Stimulated activated naive B cell treated with anti-CD40 and anti-IgM and Interleukin-4, amounts not matched to agents 10 μg/mL and 1 μg/mL and 100 μg/mL, for 72 hours (primary cell): ENCODE measurements at places on chromosomes 12 and 14.

DNA sequence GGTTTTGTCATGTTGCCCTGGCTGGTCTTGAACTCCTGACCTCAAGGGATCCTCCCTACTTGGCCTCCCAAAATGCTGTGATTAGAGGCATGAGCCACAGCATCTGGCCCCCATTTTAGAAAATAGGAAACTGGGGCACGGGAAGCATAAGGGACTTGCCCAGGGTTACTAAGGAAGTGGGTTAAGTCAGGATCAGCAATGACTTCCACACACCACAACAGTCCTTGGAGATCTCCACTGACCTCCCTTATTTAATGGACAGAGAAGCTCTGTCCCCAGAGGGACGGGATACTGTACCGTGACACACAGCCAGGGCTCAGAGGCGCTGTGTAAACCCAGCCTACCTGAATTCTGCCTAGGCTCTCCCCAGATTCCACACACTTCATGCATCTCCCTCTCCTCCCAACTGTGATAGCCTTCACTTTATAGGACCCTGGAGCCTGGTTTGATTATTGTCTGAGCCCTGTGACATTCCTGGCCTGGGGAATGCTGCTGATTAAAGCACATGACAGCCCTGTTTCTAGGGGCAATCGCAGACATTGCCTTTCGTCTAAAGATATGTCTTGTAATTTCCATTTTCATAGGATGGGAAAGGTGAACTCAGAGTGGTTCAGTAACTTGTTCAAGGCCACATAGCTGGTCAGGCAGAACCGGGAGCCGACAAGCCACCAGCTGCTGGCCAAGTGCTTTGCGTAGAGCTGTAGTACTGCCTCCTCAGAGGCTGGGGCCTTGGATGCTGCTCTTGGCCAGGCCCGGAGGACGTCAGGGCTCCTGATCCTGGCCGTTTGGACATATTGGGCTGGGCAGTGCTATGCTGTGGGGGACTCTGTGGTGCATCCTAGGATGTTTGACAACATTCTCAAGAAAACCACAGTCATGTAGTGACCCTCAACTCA lies 20.8 kb downstream of the SERPINA1 start:
- no peak for DNase-seq

DNA sequence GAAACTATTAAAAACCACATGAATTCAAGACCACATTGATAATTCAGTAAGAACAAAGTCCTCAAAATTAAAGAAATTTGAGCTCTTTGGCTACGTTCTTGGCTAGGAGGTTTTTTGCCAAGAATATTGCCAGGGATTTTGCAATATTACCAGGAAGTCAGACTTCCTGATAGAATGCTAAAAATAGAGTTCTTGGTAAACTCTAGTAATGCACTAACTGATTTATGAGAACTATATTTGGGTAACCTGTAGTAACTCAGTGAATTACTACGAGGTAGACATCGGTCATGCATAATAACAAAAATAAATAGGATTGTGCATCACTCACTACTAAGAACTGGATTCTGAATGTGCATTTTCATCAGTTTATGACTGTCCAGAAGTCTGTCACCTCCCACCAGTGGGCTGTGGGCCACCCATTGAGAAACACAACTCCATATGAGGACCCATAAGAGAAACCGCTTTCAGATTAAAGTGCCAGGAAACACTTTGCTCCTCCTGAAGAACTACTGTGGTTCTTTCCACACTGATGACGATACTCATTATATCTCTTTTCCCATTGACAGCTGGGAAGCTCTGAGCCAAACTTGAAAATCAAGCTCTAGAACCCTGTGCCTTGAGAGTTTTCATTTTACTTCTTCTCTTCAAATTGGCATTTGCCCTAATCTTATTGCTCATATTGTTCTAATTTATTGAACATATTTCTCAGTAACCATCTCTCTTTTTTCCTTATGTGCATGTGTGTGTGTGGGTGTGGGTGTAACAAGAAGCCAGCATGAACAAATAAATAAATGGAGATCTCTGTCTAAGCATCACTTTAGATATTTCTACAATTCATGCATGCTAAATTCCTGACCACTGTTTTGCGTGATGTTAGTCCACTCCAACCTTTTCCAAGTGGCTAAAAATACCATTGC lies 116.6 kb downstream of the BCL11B start:
- DNase-seq = no peak

DNA sequence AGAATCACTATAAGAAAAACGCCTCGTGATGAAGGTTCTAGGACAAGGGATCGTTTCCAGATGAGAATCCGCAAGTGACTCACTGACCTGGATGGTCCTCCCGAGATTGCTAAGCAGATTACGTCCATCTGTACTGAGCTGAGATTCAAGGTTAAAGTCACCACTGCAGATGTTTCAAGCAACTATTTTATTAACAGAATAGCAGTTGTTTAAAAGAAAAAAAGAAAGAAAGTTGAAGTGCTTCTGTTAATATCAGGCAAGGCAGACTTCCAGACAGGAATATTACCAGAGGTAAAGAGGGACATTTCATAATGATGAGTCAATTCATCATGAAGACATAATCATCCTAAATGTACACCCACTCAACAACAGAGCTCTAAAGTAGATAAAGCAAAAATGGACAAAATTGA lies 17.9 kb downstream of the PXN start:
- no peak for DNase-seq

DNA sequence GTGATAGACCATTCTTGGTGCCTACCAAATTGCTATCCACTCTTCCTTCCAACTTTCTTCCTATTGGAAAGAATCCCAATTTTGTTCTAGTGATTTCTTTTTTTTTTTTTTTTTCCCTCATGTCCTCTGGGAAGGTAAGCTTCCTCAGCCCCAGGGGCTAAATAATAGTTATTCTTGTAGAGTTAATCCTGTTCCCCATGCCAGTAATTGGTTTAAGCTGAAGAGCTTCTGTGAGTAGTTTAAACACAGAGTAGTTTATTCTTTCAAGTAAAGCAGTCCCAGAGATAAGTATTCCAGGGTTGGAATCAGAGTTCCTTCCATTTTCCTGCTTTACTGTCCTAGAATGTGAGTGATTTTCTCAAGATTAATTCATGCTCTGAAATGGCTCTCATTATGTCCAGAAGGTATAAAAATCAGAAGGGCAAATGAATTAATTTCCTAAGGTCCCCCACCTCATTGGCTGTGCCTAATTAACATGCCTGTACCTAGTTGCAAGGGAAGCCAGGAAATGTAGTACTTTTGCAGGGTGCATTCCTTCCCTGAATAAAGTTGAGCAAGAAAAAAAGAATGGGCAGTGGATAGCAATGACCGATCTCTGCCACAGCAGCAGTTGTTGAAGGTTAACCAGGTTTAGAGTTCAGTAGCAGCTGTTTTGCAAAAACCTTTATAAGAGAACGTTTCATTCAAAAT lies 97.8 kb downstream of the PLEKHA5 start:
- no peak for DNase-seq

DNA sequence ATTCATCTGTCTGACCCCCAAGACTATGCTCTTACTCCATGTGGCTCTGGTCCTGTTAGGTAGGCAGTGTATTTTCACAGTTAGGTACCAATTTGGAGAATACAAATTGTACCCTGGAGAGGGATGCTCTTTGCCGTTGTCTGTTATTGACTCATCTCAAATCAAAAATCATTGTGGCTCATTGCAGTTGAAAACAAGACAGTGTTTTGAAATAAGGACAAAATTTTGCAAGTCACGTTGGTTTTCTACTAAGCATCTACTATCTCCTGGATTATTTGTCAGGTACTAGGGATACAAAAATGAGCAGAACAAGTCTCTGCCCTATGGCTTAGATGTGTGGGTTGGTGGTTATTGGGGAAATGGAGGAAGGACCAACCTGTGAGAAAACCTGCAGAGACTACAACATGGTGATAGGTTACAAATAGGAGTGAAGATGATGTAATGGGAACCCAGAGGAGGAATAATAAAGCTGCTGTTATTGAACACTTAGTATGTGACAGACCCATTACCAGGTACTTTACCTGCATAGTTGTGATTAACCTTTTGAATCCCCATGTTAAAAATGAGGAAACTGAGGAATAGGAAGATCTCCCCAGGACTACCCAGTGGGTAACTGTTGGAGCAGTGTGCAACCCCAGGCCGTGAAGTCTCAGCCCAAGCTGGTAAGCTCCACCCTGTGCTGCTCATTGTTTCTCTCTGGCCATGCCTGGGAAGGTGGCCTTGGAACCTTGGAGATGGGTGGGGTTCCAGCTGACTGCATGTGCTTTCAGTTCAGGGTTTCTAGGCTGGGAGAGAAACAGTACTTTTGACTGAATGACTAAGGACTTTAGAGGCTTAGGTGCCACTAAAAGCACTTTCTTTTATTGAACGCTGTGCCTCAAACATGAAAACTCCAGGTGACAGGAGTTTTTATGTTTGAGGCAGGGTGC lies 72.9 kb upstream of the SRSF5 start:
- no peak for DNase-seq

DNA sequence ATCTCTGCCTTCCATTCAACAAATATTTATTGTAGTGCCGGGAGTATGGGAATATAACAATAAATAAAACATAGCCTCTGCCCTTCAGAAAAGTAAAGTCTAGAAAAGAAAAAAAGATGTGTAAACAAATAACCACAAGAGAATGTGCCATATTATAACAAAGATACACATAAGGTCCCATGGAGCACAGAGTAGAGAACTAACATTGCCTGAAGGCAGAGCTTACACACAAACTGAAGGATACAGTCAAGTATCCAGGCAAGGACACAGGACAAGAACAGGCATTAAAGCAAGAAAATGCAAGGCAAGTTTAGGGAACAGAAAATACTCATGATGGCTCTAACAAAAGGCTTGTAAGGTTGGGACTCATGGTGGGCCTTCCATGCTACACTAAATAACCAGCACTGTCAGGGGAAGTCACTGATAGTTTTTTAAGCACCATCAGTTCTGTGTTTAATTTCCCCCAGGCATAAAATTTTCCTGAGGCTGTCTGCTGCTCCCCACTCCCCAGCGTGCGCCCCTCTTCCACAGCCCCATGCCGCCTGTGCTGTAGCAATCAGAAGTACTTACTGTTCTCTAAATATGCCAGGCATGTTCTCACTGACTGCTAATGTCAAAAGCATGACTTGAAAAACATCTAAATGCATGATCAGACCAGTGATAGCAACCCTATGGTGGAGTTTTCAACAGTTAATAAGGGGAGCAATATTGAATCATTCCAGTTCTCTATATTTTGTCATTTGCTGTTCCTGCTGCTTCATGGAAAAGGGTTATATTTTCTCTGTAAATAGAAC lies 77.8 kb downstream of the ANKS1B start:
- DNase-seq = no peak

GRCh38 chr14:84225268-84225667 lies 1304.7 kb upstream of the FLRT2 start:
- DNase-seq = no peak

- no peak for DNase-seq
Observed at GRCh38 chr14:53213761-53214160, 60.6 kb upstream of the DDHD1 start.

GRCh38 chr14:105201156-105201924 lies 20.2 kb upstream of the NUDT14 start:
- no peak for DNase-seq

DNA sequence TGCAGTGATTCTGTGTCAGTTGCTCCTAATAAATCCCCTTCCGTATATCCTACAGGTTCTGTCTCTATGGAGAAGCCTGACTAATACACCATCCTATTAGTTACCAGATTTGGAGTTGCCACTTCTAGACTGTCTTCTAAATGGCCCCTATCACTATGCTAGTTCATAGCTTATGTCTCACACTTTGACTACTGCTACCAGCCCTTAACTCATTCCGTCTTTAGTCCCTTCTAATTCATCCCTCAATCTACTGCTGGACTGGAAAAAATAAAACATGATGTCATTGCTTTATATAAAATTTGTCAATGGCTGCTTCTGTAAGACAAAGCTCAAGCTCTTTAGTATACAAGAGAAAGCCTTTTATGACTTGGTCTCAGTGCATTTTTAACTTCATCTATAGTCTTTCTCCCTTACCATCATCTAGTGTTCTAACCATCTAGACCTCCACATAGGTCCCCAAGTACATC lies 99.5 kb downstream of the PPP1R12A start:
- no peak for DNase-seq

- no peak for DNase-seq
Observed at GRCh38 chr12:85516667-85517325, 236.8 kb downstream of the ALX1 start.

- no peak for DNase-seq
Observed at GRCh38 chr12:3130057-3130830, 53.1 kb downstream of the TSPAN9 start.

DNA sequence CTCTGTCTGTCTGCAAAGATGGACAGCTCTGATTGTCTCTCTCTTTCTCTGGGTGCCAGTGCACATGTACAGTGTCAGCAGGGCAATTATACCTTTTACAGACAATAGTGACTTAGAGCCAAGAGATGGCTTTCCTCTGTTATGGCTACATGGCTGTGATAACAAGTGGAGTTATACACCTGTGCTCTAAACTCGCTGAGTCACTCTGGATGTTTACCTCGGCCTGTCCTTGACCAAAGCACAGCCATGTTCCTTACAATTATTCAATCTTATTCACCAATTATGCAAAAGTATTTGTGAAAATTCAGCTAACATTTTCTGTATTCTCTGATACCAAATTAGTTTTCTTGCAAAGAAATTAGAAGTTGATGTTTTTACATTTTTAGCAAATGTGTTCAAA lies 475.5 kb upstream of the CCDC196 start:
- no peak for DNase-seq

- no peak for DNase-seq
Observed at GRCh38 chr14:76710056-76711010, 50.9 kb upstream of the VASH1 start.

- no peak for DNase-seq
Observed at GRCh38 chr12:5348491-5348890, 83.4 kb upstream of the NTF3 start.

GRCh38 chr14:105165134-105165704 lies 3.4 kb downstream of the JAG2 start:
- no peak for DNase-seq

DNA sequence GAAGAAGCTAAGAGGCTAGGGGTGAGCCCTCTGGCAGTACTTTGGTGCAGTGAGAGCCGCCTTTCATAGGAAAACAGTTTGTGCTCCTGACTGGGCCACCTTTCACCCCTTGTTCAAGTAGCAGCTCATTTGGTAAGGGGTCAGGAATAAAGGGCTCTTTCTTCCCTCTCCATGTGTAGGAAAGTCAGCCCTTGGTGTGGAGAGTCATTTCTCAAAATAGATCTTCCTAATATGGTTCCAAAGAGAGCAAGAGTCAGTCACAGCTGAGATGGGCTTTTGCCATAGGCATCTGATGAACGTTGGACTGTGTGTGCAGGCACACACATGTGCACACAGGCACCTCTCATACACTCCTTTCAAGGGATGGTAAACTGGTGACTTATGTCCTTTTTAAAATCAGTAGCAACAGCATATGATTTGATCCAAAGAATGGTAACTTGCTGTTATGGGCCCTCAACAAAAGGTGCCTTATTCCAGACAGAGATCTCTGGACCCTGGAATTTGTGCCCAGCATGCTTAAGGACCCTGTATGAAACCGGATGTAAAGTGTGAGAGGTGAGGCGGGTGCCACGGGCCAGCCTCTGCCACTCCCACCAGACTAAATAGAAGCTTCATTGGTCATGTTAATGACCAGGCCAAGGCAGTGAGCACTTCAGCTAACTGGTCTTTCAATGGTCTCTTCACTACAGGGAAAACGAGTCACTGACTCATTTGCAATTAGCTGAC lies 16.7 kb upstream of the RIC8B start:
- no peak for DNase-seq

GRCh38 chr12:53978477-53979356 lies 4.0 kb upstream of the HOTAIR start:
- no peak for DNase-seq
